ENCODE measurements at places on chromosomes 11 and 22.

DNA sequence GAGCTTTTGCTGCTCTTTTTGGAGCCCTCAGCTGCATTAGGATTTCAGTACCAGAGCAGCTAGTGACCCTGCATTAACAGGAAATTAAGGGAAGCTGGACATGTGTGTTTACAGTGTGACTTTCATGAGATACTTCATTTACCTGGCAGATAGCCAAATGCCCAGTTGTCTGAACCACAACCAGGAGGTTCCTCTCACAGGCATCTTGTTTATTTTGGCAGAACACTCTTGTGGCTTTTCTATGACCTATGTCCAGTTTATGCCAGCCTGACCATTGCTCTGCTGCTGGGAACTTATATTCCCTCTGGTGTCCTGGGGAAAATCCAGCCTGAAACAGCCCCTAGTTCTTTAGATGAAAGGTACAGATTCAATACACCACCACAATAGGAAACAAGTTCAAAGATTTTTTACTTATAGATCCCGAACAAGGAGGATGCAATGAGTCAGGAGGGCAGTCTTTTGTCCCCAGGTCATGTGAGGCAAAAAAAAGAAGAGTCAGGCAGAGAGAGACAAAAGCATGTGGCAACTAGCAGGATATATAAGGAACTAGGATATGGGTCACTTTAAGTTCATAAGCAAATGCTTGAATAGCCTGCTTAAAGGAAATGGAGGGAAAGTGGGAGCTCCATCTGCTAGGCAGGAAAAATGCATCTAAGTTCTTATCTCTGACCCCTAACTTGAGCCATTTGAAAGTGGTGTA is 379.3 kb downstream of the INSC start:
- DNase-seq, result peak; percentile 37

- DNase-seq, result no peak
Observed at GRCh38 chr11:120063686-120064340, 74.1 kb downstream of the TRIM29 start.

GRCh38 chr11:92838759-92839310 is 130.6 kb upstream of the MTNR1B start:
- peak; percentile 98 for DNase-seq

DNA sequence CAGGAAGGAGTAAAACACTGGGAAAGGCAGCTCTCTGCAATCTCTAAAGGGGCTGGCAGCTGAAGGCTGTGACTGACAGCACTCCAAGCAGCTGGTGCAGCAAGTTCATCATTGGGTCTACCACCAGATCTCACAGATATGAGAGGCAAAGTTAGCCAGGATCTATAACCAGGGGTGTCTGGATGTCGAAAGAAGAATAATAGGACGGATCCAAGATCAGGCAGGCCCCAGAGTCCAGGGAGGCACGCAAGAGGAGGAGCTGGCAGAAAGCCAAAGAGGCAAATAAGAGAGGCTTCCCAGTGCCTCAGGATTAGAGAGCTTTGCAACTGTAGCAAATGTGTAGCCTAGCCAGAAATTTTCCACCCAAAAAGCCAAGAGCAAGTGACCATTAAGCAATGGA is 77.1 kb downstream of the RBMXL2 start:
- peak; percentile 22 for DNase-seq

DNA sequence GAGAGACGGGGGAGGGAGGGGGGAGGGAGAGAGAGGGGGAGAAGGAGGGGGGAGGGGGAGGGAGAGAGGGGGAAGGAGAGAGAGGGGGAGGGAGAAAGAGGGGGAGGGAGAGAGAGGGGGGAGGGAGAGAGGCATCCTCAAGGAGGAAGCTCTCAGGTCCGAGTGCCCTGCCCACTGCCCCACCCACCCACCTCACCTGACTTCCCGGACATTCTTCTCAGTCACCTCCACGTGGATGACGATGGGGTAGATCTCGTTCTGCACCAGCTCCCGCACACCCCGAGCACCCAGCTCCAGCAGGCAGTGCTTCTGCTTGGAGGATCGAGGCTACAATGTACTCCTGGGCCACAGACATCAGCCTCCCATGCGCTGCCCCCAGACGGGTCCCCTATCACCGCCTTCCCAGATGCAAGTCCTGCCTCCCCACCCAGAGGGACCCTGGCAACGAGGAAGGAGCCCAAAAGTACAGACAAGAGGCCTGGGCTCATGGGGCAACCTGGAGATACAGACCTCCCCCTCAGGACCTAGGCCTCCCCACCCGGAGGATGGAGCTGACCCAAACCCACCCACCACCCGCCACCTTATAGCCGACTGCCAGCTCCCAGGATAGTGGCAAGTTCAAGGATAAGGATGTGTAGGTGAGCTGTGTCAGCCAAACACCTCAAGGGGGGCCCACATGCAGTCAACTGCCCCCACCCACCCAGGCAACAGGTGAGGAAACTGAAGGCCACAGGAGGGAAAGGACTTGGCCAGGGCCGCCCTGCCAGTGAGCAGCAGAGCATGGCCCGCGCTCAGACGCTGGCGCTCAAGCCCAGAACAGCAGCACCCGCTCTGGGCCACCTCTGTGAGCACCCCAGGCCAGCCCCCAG is 5.6 kb upstream of the MFNG start:
- no peak for DNase-seq

- no peak for DNase-seq
Observed at GRCh38 chr22:35742342-35743100, 24.8 kb downstream of the APOL5 start.

DNA sequence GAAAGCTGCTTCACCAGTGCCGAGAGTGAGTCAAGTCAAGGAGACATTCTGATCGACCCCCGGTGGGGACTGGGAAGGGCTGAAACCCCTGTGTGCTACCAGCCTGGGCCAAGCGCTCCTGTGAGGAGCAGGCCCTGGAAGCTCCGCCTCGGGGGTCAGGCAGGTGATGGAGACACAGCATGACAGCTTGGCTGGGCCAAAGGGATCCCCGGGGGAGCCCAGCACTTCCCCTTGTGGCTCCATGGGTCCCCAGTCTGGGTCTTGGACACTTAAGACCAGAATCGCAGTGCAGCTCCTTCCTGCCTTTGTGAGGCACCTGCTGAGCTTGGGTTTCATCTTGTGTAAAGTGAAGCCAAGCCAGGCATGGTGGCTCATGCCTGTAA is 89.2 kb downstream of the MORC2 start:
- no peak for DNase-seq

DNA sequence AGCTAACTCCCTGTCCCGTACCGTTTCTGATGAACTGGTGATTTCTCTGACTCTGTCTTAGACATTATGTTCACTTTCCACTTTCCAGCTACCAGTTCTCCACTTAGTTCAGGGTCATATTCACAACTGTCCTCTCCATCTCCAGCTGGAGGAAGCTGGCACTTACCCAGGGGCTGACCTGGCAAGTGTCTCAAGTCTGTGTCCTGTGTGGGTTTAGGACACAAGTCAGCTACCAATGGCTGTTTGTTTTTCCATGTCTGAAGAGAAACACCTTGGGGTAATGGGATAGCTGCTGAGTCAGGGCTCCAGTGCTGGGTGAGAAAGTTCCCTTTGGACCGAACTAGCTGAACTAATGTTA is 134.4 kb downstream of the CSNK2A3 start:
- DNase-seq, result no peak

- peak; percentile 42 for DNase-seq
Observed at GRCh38 chr11:36455658-36456111, 54.4 kb downstream of the TRAF6 start.

DNA sequence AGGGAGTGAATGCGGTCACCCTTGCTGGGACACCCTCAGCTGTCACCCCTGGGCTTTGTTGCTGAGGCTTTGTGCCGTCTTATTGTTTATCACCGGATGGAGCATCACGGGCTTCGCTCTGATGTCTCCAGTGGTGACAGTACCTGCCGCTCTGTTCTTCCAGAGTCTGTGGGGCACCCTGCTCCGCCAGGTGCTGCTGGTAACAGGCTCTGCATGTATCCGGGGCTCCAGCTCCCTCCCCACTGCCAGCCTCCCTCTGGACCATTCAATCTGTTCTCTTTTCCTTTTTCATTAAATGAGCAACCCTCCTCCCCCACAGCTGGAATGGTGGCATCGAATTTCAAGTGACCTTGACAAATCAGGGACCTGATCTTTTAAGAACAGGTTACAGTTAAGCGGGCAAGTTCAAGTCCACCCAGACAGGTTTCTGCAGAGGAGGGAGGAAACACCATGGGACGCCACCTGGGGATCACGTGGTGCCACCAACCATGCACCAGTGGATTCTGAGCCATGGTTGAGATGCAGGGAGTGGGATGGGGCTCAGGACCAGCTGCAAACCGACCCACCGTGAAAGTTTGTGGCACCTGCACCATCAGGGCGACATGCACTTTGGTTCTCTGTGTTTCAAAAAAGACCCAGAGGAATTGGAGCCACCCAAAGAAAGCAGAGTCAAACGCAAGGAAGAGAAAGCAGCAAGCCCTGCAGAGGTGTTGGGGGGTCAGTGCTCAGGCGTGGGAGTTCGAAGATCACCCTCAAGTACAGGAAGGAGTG is 89.3 kb downstream of the BCR start:
- DNase-seq, result peak; percentile 42

- DNase-seq, result no peak
Observed at GRCh38 chr22:37897807-37898206, 8.3 kb upstream of the MICALL1 start.

DNA sequence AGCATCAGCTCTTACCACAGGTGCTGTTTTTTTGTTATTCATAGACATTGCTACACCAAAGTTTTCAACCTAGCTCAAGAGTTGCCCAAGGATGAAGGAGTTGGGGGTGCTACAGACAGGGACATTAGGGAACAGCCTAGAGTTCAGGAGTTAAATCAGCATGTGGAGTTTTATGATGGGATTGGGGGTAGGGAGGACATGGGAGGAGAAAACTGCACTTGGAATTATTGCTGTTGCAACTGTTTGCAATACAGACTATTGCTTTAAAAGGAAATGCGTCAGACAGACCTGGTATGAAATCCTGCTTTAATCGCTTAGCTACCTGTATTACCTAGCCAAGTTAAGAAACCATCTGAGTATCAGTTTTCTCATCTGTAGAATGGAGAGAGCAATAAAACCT is 6.3 kb downstream of the TMA7B start:
- DNase-seq, result no peak

GRCh38 chr11:128625326-128625725 is 38.0 kb upstream of the ETS1 start:
- DNase-seq, result no peak

- DNase-seq, result no peak
Observed at GRCh38 chr11:1826552-1827094, 8.2 kb upstream of the SYT8 start.

DNA sequence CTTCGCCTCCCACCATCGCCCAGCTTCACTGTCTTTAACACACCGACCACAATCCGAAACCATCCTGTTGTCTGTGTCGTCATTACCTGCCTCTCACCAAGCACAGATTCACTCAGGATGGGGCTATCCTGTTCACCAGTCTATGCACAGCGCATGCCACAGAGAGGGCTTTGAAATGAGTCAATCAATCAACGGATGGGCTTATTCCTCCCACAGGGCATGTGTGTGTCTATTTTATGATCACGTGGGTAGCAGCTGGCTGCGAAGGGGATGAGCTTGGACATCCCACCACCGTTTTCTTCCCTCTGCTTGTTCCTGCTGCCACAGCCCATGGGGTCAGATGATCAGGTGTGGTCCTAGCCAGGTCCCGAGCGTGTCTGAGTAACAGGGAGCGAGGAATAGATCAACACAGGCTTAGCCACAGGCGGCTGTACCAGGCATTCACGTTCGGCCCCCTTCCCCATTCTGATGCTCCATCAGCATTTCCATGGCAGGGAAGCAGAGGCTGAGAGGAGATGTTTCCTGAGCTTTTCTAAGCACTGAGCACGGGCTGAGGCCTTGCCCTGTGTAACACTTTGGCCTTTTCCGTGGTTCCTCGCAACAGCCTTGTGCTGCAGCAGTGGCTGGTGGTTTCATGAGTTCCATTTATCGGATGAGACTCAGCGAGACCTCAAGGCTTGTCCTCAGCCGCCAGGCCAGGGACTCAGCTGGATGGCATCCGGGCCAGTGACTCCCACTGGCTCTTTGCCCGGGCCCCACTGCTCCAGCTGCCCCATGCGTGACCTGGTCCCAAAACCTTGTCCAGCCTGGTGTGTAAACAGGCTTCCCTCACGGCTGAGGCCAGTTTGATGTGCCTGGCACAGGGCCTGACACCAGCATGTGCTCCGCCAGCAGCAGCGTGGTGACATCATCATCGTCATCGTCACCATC is 48.1 kb upstream of the FGF3 start:
- DNase-seq, result no peak

GRCh38 chr11:68118706-68119448 is 2.3 kb downstream of the CHKA start:
- DNase-seq, result no peak

DNA sequence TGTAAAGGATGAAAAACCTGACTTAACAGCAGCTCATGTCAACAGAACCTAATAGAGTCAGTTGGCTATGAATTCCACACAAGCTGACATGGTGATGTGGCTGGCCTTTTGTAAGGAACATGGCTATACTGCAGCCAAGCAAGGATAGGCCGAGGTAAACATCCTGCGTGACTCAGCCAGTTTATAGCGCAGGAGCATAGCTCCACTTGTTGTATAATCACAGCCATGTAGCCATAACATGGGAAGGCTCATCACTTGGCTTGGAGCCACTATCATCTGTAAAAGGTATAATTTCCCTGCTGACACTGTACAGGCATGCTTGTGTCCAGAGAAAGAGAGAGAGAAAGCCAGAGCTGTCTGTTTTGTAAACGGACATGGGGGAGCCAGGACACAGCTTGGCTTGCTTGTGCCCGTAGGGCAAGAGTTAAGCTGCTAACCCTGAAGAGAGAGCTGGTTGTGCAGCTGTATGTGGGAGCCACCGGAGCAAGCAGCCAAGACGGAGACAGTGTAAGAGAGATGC is 104.4 kb upstream of the PLET1 start:
- DNase-seq, result no peak

GRCh38 chr11:93537049-93537448 is 6.1 kb downstream of the SMCO4 start:
- DNase-seq, result no peak

GRCh38 chr11:114440121-114440860 is 1.0 kb downstream of the REXO2 start:
- DNase-seq, result no peak
